ENCODE measurements at places on chromosomes 2 and 18.

DNA sequence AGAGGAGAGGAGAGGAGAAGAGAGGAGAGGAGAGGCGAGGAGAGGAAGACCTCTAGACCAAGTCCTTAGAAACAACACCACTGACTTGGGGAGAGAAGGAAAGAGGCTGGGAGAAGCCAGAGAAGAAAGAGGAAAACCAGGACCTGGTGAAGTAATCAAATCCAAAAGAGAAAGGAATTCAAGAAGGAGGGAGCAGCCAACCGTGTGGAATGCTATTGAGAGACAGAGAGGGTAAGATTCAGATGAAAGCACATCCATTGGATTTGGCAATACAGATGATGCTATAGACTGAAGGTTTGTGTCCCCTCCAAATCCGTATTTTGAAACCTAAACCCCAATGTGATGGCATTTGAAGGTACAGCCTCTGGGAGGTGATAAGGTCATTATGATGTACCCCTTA is 50.7 kb downstream of the GALNT14 start:
- H3K36me3 ChIP-seq: no peaks in the 10 kb centered on the region
- H3K4me1 ChIP-seq: no peaks in the 10 kb centered on the region
- no peak overlapping the region for H3K4me3 ChIP-seq

DNA sequence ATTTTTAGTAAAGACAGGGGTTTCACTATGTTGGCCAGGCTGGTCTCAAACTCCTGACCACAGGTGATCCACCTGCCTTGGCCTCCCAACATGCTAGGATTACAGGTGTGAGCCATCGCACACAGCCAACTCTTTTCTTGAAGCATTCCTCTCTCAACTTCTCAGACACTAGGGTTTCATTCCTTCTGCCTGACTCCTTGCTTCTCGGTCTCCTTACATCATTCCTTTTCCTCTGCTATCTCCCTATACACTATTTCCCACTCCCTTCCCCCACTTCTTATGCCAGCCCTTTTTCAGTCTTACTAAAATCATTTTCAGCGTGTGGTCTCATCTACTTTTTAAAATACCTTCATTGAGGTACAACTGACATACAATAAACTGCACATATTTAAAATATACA is 6.1 kb downstream of the SOS1 start:
- no peak for DNase-seq
- peak overlapping the region; percentile 21 for H3K4me3 ChIP-seq
- peaks cover 50% of the 10 kb centered on the region for H3K36me3 ChIP-seq
- H3K27me3 ChIP-seq: no peaks in the 10 kb centered on the region
- peaks cover 79% of the 10 kb centered on the region for H3K4me1 ChIP-seq
- peak overlapping the region; percentile 4 for H3K27ac ChIP-seq

- no peaks in the 10 kb centered on the region for H3K27me3 ChIP-seq
- no peak overlapping the region for H3K4me3 ChIP-seq
- H3K4me1 ChIP-seq: peaks cover 77% of the 10 kb centered on the region
- no peak for DNase-seq
- no peak overlapping the region for H3K27ac ChIP-seq
Measured at GRCh38 chr2:98761909-98762308, 31.0 kb upstream of the MGAT4A start.

DNA sequence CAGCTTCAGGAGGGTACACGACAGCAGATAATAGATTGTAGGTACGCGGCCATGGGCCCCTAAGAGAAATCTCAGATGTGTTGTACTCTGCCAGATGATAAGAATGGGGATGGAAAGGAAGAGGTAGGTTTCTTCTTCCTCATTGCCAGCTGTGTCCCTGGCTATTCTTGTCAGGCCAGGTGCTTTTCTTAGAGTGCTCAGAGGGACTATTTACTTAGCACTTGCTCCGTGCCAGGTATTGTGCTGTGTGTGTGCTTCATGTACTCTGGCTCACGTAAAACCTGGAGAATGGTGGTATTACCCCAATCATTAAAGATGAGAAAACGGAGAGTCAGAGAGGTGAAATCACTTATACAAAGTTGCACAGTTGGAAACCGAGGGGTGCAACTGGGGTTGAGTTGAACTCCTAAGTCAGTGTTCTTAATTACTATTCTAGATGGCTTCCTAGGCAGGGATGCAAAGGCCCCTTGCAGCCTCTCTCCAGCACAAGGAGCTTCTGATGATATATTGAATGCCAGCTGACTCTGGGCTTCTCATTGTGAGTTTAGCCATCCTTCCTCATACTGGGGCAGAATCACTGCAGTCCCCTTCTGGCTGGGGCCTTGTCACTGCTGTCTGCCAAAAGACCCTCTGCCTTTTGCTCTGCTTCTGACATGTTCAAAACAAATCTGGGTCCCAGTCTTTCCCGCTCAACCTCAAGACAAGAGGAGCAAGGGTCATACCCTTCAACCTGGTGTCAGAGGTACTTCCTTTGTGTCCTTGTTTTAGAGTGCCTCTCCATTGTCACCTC is 60.7 kb downstream of the LYPD1 start:
- DNase-seq: no peak
- H3K4me3 ChIP-seq: no peak overlapping the region
- H3K4me1 ChIP-seq: no peaks in the 10 kb centered on the region
- no peak overlapping the region for H3K27ac ChIP-seq
- peaks cover 2% of the 10 kb centered on the region for H3K27me3 ChIP-seq

DNA sequence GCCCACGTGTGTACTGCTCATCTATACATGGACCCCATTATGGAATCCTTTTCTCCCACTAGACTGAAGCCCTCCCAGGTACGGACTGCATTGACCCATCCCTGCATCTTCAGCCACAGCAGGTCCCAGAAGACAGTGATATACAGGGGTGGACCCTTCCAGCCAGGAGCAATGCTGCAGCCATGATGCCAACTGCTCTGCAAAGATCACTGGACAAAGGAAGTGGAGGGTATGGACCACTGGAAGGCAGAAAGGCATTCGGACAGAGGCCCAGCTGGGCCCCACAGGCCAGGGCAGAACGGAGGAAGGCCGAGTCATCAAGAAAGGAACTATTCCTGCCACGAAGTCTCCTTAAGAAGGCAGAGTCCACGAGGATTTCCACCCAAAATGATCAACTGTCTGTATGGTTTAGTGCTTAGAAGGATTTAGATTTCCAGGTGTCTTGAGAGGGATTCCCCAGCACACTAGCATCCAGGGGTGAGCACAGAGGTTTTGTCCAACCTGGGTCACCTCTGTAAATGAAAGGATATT is 93.4 kb downstream of the TWIST2 start:
- H3K4me3 ChIP-seq: no peak overlapping the region
- H3K27ac ChIP-seq: no peak overlapping the region
- no peaks in the 10 kb centered on the region for H3K36me3 ChIP-seq
- no peaks in the 10 kb centered on the region for H3K4me1 ChIP-seq
- peaks cover 4% of the 10 kb centered on the region for H3K27me3 ChIP-seq
- DNase-seq: no peak

DNA sequence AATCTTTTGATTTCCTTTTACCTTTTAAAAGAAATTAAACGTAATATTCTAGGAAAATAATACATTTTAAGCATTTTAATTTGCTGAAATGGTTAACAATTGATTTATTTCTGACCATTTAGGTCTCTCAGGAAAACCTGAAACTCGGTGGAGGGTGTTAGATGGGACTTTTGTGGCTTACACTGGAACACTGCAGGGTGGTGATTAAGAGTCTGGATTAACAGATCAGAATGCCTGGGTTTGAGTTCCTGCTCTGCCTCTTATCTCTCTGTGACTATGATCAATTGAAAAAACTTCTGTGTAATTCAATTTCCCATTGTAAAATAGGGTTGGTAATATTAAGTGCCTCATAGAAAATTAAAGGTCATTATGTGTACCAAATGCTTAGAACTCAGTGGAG is 168.7 kb downstream of the UBE2E3 start:
- peaks cover 33% of the 10 kb centered on the region for H3K4me1 ChIP-seq
- H3K27me3 ChIP-seq: no peaks in the 10 kb centered on the region
- no peak overlapping the region for H3K4me3 ChIP-seq
- no peak for DNase-seq
- H3K36me3 ChIP-seq: peaks cover 16% of the 10 kb centered on the region

GRCh38 chr2:160022162-160022561 is 40.3 kb downstream of the PLA2R1 start:
- no peak overlapping the region for H3K4me3 ChIP-seq
- no peak overlapping the region for H3K27ac ChIP-seq
- H3K4me1 ChIP-seq: no peaks in the 10 kb centered on the region

DNA sequence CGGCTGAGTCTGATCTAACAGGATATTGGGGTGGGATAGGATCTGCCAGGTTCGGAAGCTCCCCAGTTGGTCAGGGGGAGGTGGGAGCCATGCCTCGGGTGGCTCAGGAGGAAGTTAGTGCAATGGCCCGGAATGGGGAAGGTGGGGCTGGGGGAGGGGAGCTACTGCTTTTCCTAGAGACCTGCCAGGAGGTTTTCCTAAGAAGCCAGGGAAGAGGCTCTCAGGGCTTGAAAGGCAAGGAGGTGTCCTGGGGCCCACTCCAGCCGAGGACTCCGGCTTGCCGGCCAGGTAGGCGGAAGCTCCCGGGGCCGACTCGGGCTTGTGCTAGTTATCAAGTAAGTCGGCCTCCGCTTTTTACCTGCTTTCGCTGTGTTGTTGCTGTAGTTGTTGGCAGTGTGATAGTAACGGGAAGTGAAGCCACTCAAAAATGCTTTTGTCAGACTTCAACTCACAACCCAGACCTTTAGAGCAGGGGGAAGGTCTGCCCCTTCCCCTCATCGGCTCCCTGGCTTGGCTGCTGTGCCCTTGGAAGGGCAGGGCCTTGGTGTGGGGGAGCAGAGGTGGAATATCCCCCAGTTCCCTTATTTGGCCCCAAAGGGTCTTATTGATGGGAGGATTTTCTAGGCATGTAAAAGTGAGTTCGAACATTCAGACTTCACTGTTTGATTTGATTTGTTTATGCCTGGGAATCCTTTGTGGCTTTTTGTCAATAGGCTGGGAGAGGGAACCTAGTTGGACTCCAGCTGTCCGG is 5.4 kb downstream of the GDF7 start:
- peaks cover 12% of the 10 kb centered on the region for H3K4me1 ChIP-seq
- H3K36me3 ChIP-seq: no peaks in the 10 kb centered on the region
- H3K4me3 ChIP-seq: no peak overlapping the region
- H3K27me3 ChIP-seq: peaks cover 62% of the 10 kb centered on the region
- no peak overlapping the region for H3K27ac ChIP-seq

- DNase-seq: no peak
- H3K27me3 ChIP-seq: no peaks in the 10 kb centered on the region
- H3K36me3 ChIP-seq: no peaks in the 10 kb centered on the region
- no peaks in the 10 kb centered on the region for H3K4me1 ChIP-seq
Measured at GRCh38 chr18:71116535-71116934, 827.7 kb downstream of the SOCS6 start.

GRCh38 chr2:226048611-226049010 is 649.1 kb downstream of the NYAP2 start:
- H3K4me3 ChIP-seq: no peak overlapping the region
- DNase-seq: no peak
- H3K36me3 ChIP-seq: no peaks in the 10 kb centered on the region
- peaks cover 10% of the 10 kb centered on the region for H3K27me3 ChIP-seq
- H3K4me1 ChIP-seq: no peaks in the 10 kb centered on the region

Measured in naive thymus-derived CD8-positive, alpha-beta T cell (primary cell).